ENCODE measurements at places on chromosomes 2 and 18.

DNA sequence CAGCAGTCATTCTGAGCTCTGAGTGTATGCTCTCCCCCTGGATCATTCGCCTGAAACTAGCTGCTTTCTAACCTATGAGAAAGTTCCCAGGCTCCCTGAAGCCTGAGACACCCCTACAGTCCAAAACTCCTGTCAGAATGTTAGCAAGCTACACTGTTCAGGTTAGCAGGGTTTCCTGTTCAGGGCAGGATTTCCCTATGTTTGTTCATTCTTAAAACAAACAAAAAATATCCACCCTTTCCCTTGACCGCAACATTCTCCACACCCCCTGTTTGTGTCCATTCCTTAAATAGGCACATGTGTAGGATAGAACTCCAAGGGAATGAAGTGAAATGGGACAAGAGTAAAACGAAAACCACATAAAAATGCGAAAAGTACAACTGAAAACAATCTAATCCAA, 83.1 kb downstream of the KLF7 start:
- no peak for ATAC-seq

DNA sequence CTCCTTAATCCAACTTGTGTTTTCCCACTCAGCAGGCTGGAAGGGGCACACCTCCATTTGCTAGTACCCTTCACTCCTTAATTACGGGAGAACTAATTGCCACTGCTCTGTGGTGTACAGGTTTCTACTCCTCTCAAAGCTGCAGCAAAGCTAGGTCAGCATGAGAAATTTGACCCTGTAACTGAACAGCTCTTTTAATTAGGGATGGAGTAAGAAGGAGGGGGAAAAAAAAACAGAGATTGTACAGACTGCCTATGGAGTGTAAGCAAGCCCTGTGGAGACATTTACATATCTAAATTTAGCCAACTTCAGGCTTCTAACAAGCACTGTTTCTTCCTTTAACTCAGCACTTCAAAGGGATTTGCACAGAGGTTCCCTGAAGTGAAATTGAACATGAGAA, 629.7 kb upstream of the SETBP1 start:
- no peak for ATAC-seq

DNA sequence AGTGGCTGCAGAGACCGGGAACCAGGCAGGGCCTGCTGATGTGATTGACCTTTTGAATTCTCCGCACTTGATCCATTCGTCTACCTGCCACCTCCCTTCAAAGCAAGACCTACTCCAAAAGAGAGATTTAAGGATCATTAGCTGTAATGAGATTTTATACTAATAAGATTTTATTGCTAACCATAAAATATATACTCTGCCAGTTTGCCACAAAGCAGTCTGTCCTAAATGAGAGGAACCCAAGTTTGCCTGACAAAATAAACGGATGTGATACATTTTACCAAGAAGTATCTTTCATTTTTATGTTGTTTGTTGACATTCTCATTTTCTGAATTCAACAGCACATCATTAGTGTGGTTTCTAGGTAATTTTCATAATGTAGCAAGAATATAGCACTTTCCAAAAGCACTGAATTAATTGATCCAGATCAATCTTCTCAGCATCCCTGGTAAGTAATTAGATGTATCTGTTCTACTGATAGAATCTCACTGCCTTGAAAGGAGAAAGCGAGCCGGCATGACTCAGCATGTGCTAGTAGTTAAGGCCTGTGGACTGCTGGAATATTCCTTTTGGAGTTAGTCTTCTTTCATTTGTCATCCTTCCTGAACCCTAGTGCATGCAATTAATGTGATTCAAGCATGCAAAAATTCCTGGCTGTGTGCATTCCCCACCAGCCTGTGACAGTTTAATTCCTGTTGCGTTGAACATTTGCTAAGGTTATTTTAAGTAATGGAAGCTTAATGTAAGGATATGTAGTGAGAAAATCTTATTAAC, 128.5 kb downstream of the ARL6IP6 start:
- ATAC-seq, result no peak

GRCh38 chr2:647691-648231, 29.4 kb downstream of the TMEM18 start:
- no peak for ATAC-seq

DNA sequence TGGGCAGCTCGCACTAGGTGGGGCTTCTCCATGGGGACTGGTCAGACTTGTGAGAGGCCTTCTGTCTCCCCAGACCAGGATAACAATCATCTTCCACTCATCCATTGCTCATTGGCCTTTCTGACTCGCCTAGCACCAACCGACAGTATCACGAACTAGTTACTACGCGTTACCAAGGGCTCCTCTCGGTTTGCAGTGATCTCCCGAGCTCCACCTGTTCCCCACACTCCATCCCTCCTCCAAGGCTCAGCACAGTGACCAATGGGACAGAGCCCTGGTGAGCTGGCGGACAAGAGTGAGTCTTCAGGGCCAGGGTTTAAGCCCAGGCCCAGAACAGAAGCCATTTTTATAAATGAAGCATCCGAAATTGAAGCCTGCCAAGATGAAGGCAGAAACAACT, 42.8 kb upstream of the SMAD7 start:
- ATAC-seq, result no peak

- ATAC-seq, result no peak
These were observed 98.5 kb upstream of the BOD1L2 start for GRCh38 chr18:57048351-57048750.

- ATAC-seq, result no peak
These were observed 266.8 kb upstream of the CRIM1 start for GRCh38 chr2:36088716-36089328.

DNA sequence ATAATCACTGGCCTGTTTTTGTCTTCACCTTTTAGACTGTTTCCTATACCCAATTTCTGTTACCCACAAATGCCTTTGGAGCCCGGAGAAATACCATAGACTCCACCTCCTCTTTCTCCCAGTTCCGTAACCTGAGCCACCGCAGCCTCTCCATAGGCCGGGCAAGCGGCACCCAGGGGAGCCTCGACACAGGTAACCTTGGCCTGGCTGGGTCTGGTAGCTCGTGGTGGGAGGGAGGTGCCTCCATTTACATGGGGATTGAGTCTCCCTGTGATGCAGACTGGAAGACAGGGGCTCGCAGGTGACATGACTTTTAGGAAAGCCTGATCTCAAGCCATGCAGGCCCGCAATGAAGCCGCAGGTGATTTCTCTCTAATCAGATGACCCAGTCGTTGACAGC, 100.6 kb downstream of the CABLES1 start:
- ATAC-seq, result no peak

DNA sequence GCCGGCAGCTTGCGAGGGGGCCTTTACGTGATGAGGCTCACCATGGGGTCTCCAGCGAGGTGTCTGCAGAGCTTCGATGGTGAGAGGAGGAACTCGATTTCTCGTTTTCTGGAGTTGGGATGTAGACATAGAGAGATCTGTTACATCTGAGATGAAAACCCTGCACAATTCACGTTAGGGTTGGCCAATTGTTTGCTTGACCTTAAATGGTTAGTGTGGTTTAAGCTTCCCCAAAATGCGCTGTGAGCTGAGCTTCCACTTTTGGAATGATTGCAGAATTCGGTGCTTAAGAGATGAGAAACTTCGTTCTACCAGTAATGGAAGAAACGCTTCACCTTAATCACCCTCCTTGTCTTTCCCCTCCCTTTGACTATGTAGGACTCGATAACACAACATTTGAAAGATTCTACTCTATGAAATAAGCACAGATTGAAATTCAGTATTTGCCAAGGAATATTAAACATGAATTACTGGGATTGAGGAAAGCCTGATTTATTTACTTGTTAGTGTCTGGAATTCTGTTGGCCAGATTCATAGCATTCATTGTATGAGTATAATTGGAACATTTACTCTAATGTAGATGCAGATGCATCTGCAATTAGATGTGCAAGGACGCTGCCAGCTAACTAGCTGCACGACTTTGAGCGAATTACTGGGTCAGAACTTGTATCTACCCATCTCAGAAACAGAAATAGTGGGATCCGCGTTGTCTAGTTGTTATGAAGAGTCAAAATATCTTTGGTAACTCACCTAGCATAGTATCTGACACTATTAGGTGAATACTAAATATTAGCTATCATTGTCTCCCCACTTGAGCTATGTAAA, 1.6 kb upstream of the KLF7 start:
- no peak for ATAC-seq

- ATAC-seq, result peak; percentile 35
These were observed 235.0 kb downstream of the SETBP1 start for GRCh38 chr18:44915661-44916060.

- no peak for ATAC-seq
These were observed 187.7 kb downstream of the EIPR1 start for GRCh38 chr2:3189961-3190360.

DNA sequence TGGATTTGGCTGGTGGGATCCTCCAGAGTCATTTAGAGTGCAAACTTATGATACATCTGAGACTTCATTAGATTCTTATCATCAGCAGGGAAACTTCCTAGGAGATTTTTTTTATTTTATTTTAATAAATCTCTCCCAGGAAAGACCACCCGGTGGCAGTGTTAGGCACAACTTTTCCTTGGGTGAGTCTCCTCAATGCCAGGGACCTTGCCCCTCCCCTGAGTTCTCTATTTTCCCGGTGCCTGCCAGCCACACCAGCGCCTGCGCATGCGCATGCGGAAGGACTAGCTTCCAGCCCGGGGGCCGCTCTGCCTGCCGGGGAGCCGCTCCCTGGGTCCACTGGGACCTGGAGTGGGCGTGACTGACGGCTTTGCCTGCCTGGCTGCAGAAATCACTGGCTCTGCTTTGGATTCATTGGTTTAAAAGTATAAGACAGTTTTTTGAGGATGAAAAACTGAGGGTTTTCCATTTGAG, 86.6 kb downstream of the TMEM182 start:
- peak; percentile 69 for ATAC-seq

DNA sequence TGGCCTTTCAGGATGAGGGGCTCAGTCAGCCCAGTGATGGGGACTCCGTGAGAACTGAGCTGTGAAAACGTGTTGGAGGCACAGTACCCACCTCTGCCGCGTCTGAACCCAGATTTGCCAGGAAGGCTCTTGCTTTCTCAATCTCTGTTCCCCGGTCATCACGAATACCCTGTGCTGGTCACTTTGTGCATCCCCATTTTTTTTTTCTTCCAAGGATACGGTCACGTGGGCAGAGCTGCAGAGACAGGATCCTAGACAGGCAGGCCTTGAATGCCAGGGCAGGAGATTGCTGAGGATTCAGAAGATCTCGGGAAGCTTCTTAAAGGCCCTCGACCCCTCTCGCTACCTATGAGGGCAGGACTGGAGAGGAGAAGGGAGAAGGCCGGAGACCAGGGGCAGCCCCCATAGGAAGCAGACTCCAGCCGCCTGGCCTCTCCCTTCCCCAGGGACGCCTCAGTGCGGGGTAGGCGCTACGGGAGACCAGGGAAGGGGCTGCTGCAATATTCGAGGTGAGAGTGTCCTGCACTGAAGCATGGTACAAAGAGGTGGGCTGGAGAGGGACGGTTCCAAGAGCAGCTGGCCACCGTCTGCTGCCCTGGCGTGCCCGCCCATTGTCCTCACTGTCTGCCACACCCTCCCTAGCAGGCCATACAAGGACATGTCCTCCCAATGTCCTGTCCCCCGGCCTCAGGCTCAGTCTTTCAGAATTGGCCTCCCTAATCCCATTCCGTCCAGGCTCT, 29.0 kb upstream of the TAF1B start:
- no peak for ATAC-seq

GRCh38 chr2:136118819-136119716, 1.1 kb upstream of the CXCR4 start:
- ATAC-seq, result peak; percentile 27
